ENCODE measurements at places on chromosomes 1 and 21.

DNA sequence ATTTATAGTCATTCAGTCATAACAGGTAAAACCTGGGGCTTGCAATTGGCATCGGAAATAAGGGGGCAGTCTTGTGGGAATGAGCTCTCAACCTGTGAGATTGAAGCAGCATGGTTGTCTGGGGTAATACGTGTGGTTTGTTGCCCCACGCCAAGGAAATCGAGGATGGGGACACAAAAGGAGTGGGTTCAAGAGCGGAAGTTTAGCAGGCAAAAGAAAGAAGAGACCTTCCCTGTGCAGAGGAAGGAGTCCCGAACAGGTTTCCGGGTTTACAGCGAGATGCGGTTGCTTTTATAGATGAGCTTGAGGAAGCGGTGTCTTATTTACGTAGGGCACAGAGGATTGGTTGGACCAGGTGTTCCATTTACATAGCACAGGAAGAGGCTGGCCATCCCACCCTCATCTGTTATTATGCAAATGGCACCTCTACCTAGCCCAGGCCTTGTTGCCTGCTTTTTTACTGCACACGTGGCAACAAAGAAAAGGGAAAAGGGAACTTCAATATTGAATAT is 37.3 kb downstream of the IFNAR1 start:
- DNase-seq = no peak

DNA sequence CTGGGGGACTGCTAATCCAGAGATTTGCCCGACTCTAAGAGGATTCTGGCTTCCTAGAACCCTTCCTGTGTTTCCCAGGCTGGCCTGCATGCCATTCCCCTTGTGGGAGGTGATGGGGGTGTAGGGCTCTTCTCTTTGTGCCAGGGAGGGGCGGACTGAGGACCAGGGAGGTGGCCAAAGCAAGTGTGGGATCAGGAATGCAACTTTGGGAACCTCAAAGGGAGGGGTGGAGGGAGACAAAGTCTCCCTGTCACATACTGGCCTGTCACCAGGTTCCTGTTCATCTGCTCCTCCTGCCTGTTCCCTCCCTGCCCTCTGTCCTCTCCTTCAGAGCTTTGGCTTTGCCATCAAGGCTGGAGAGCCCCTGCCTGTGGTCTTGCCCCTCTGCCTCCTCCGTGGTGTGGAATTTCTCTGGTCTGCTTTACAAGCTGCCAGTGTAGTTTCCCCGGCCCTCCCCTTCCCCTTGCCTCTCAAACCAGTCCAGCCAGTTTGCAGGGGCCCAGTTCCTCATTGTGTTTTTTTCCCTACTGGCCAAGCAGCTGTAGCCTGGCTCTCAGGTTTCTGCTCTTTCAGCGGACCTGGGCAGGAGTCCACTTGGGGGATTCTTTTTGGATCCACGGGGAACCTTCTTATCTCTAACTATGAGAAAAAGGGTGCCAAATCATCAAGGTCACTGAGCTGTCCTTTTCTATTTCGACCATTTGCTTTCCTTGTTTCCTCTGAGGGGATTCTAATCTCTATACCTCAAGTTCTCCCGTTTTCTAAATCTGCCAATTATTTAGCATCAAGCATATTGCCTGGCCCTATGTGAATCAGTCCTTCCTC is 1.8 kb downstream of the CGN start:
- no peak for DNase-seq

DNA sequence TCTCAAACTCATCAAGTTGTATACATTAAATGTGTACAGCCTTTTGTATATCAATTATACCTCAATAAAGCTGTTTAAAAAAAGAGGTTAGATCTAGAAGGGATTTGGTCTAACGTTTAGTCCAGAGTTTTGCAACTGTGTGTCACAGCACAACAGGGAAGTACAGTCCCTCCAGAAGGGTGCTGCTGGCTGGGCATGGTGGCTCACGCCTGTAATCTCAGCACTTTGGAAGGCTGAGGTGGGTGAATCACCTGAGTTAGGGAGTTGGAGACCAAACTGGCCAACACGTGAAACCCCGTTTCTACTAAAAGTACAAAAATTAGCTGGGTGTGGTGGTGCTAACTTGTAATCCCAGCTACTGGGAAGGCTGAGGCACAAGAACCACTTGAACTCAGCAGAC is 78.3 kb upstream of the HAO2 start:
- DNase-seq = no peak

DNA sequence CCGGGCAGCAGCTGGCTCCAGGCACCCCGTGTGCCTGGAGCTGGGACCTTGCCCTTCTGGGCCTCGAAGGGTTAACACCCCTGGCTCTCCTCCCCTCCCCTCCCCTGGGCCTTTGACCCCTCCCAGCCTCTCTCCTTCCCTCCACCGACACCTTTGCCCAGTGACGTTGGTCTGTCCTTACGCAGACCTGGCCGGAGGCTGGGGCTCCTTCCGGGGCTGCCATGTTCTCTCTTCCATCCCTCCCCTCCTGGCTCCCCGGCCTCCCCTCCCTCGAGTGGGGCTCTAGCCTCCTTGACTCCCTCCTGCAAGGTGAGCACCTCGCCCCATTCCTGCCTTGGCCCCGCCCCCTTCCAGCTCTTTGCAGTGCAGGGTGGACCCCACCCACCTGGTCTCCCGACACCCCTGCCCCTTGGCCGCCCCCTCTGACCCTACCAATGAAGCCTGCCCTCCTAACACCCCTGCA is at the start of gene TMEM82:
Gene TMEM82, plus strand, starts transcription at position 161 of the 463 bp plus-strand sequence. Its CDS starts 61 bp downstream, at position 222.
- DNase-seq = no peak

DNA sequence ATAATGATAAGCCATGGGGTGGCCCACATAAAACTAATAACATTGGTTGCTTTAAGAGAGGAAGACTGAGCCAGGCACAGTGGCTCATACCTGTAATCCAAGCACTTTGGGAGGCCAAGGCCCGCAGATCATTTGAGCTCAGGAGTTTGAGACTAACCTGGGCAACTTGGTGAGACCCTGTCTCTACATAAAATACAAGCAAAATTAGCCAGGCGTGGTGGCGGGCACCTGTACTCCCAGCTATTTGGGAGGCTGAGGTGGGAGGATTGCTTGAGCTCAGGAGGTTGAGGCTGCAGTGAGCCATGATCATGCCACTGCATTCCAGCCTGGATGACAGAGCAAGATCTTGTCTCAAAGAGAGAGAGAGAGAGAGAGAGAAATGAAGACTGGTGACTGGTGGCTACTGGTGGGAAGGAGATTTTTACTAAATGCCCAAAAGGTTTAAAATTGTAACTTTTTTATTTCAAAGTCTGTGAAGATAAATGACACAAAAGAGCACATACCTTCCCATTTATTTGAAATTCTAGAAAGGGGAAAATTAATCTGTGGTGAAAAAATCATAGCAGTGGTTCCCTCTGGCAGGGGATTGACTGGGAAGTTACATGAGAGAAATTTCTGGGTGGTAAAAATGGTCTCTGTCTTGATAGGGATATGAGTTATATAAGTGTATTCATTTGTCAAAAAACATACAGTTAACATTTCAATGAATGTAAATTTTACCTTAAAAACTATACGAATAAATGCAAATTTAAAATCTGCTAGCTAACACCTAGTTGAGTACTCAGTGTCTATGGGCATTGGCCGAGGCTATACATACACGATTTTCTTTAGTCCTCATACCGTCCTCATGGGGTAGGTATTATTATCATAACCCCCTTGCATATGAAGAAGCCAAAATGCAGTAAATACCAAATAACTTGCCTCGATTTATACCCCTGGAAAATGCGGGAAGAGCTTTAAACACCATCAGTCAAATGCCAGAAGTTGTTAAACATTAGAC is 2.2 kb upstream of the NBPF1 start:
- no peak for DNase-seq

- no peak for DNase-seq
These were observed 1.7 kb upstream of the IKBKE start for GRCh38 chr1:206468571-206468970.

GRCh38 chr1:36085686-36086526 is 2.0 kb downstream of the TEKT2 start:
- no peak for DNase-seq

- DNase-seq = no peak
These were observed 22.6 kb upstream of the TRABD2B start for GRCh38 chr1:48019714-48020315.

DNA sequence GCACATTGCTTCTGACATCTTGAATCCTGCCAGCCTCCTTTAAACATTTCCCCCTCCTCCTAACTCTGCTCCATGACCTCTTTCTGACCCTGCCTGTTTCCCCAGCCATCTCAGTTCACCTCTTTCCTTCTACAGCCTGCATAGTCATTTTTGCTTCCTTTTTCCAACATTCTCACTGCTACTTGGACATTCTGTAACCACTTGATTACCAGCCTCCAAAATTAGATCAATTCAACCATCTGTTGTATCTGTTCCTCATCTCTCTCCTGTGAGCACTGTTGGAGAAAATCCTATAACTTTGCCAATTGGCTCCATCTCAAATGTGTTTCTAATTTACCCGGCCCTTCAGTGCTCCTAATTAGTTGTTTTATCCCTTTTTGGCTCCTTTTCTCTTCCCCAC is 27.5 kb upstream of the GPR88 start:
- DNase-seq = no peak

- DNase-seq = peak; percentile 72
These were observed at the start of gene CMPK1 for GRCh38 chr1:47333578-47333921. CMPK1 (plus strand) TSS chr1:47333790; CDS start chr1:47333946, 156 bp downstream.

GRCh38 chr21:32772281-32773047 is 909 bp upstream of the PAXBP1 start:
- DNase-seq = peak; percentile 9

DNA sequence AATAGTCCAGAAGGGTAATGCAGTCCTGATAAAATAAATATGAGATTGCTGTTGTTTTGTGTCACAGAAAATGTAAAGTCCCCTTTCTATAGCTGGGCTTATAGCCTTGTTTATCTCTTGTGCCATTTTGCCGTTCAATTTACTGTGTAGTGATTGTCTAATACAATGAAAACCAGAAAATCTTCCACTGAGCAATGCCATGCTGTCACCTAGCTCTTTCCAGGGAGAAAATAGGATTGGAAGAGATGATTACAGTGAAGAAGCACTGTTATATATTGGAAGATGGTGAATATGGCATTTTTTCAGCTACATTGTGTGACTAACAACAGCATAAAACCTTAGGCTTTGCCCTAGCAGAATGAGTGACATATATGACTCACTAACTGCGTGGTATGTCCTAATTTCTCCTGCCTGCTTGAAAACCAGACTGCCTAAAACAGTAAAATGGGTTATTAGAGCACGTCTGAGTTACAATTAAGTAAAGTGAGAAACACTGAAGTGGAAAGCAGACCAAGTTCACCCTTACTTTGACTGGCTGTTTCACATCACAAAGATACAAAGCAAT is 332.4 kb upstream of the ZP4 start:
- no peak for DNase-seq

DNA sequence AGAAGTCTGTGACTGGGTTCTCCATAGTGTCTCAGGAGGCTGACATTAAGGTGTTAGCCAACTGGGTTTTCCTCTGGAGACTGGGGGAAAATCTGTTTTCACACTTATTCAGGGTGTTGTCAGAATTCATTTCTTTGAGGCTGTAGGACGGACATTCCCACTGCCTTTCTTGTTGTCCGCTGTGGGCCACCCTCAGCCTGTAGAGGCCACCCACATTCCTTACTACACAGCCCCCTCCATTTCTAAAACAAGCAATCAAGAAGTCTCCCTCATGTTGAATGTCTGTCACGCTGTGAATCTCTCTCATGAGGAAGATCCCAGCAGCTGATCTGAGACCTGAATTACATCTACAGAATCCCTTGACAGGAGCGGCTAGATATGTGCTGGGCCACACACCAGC is 295.5 kb upstream of the RUNX1 start:
- DNase-seq = no peak

DNA sequence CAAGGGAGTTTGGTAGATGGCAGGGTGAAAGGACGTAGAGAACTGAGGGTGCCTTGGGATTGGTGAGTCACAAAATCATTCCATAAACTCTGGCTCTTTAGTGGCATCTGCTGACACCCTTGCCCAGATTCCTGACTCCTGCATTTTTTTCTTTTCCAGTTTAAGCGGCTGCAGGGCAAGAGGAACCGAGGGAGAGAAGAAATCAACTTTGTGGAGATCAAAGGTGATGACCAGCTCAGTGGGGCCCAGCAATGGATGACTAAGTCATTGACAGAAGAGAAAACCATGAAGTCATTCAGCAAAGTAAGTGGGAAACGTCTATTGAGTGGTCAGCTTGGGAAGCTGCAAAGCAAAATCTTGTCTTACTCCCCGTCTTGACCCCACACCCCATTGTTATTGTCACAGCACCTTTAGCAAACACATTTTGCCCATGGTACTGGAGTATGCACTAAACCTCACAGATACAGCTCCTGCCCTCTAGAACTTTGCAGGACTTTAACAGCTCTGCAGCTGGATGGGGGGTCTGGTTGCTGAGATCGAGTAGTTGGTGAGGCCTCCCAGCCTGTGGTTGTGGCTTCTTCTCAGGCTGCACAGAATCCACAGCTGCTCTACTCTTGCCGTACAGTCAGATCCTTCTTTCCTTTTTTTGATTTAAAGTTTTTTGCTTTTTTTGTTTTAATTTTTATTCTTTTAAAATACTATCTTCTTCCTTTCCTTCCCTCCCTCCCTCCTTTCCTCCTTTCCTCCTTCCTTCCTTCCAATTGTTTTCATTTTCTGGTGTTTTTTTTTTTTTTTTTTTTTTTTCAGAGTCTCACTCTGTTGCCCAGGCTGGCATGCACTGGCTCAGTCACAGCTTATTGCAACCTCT is 21.9 kb downstream of the SH2D2A start:
- DNase-seq = no peak

- DNase-seq = no peak
These were observed 519.0 kb downstream of the LTN1 start for GRCh38 chr21:28473530-28474220.

- no peak for DNase-seq
These were observed 26.1 kb upstream of the LAMC2 start for GRCh38 chr1:183159960-183160359.

GRCh38 chr1:60990714-60991090 is 91.7 kb upstream of the NFIA start:
- no peak for DNase-seq

- no peak for DNase-seq
These were observed 11.5 kb upstream of the PADI1 start for GRCh38 chr1:17193222-17194132.

GRCh38 chr1:198620951-198621824 is 17.7 kb upstream of the PTPRC start:
- peak; percentile 13 for DNase-seq

DNA sequence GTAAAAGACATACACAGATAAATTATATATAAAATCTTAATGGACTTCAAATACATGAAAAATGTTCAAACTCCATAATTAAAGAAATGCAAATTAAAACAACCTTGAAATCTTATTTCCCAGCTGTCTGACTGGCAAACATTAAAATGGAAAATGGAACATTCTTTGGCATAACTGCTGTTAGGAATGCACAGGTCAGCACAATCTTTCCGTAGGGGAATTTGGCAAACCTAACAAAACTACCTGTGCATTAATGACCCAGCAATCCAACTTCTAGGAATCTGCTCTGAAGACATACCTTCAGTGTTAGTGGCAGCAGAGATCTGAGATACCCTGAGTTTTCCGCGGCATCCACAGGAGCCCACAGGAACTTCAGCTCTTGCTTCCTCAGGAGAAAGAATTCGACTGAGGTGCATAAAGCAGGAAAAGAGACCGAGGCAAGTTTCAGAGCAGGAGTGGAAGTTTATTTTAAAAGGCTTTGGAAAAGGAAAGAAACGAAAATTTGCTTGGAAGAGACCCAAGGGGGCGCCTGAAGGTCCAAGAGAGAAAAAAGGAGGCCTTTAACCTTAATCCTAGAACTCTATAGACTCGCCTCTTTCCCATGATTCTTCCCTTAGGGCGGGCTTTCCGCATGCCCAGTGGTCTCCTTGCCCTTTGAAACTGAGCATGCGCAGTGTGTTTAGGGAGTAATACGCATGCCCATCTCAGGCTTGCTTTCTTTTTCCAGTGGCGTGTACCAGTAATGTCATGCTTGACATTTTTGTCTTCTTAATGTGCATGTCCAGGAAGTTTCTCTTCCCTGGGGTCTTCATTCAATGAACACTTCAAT is 24.8 kb downstream of the LYPD8 start:
- DNase-seq = no peak

All from renal cortex interstitium (tissue), 15 donors.